Smooth muscle cell of the coronary artery (primary cell): ENCODE measurements at places on chromosomes 7 and 10. TPM values are rescaled to one million over a fixed set of nuclear protein-coding genes. Genes with fewer than 3 reads are reported as not detected.

The ACTL6B gene
- total RNA-seq: not detected in 2 replicates

The PPP1R9A gene
- total RNA-seq: 0.12 and 0.38 TPM in 2 replicates

The SPDYE5 gene
- total RNA-seq: 0.12 TPM in 1 of 2 replicates, not detected in the other

The GRID1 gene
- under 0.01 TPM in 1 of 2 replicates, not detected in the other for total RNA-seq

The DENND2A gene
- 0.75 and 21.8 TPM in 2 replicates for total RNA-seq

The ABCB4 gene
- 0.08 and 0.12 TPM in 2 replicates for total RNA-seq

The CHRM2 gene
- not detected in 2 replicates for total RNA-seq

The PDAP1 gene
- 25.0 and 28.9 TPM in 2 replicates for total RNA-seq

The OR2A1 gene
- 0.08 and 0.12 TPM in 2 replicates for total RNA-seq

The LEP gene
- total RNA-seq: 0.94 TPM in 1 of 2 replicates, not detected in the other
